ENCODE measurements at places on chromosomes 1 and 21.

DNA sequence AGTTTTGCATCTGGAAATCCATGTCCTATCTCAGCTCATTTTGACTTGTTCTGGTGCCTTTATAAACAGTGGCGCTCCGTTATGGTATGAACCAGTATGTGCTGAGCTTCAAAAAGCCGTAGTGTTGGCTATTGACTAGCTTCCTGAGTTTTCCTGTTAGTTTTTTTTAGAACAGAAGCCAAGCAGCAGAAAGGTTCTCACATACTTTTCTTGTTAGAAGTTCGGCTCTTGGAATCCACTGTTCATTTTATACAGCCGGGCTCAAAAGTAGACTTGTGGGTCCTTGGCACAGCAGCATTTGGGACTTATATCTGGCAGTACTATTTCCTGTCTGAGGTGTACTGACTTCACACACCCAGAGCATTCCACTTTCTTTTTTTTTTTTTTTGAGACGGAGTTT, 63.8 kb downstream of the TBCE start:
- DNase-seq, result no peak

DNA sequence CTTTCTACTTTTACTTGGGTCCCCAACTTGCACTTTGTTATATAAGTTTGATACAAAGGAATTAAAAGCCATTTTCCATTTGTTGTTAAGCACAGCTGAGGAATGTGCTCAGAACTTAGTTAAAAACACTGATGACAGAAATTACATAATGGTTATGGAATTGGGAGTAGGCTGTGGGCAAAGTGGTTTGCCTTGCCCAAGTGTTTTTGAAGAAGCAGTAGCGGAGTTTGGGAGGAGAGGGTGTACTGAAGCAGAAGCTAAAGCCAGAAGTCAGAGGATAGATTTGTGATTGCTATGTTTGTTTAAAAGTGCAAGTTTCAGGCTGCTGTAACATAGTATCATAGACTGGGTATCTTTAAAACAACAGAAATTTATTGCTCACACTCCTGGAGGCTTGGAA, 391.8 kb downstream of the DUSP10 start:
- DNase-seq, result no peak

- no peak for DNase-seq
These were observed 92.1 kb downstream of the SMYD3 start for GRCh38 chr1:246415028-246415427.

DNA sequence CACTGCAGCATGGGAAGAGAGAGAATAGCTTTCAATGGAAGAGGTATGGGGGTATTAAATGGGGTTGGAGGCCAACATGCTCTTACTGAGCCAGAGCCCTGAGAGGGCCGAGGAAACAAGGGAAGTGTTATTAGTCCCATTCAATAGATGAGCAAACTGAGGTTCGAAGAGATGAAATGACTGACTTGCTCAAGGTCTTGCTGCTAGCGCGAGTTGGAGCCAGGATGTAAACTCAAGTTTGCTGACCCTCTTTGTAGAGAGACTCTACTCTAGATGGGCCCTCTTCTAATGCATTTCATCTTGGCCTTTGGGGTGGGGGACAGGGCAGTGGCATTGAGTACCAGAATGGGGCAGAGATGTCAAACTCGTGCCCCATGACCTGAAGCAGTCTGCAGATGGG, 319.5 kb downstream of the RPS6KC1 start:
- DNase-seq, result no peak

GRCh38 chr1:187870552-187870951, 1041.8 kb downstream of the PLA2G4A start:
- no peak for DNase-seq

DNA sequence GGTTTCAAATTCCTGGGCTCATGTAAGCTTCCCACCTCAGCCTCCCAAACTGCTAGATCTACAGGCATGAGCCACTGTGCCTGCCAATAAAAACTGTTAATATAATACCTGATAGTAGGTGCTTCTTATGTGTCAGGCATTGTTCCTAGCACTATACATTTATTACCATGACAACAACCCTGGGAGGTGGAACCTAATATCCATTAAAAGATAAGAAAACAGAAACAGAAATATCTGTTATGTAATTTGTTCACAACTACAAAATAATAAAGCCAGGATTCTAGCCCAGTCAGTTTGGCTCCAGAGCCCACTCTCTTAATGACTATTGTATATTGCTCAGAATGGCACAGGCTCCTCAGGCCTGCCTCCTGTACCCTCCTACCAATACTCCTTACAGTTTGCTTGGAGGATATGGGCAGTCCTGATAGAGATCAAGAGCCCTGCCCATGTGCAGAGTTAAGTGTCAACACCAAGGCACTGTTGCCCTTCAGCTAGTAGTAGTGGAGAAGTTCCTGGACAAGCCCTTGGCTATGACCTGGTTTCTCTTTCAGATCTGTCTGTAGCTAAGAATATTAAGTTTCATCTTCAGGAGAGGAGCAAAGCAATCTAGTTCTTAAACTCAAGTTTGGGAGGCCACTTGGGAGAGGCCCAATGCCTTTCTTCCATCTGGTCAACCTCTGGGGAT, 22.4 kb downstream of the RPL5 start:
- DNase-seq, result no peak

GRCh38 chr1:116889380-116889779, 20.3 kb upstream of the PTGFRN start:
- DNase-seq, result no peak

- no peak for DNase-seq
These were observed 2.1 kb downstream of the TESK2 start for GRCh38 chr1:45488666-45489377.

DNA sequence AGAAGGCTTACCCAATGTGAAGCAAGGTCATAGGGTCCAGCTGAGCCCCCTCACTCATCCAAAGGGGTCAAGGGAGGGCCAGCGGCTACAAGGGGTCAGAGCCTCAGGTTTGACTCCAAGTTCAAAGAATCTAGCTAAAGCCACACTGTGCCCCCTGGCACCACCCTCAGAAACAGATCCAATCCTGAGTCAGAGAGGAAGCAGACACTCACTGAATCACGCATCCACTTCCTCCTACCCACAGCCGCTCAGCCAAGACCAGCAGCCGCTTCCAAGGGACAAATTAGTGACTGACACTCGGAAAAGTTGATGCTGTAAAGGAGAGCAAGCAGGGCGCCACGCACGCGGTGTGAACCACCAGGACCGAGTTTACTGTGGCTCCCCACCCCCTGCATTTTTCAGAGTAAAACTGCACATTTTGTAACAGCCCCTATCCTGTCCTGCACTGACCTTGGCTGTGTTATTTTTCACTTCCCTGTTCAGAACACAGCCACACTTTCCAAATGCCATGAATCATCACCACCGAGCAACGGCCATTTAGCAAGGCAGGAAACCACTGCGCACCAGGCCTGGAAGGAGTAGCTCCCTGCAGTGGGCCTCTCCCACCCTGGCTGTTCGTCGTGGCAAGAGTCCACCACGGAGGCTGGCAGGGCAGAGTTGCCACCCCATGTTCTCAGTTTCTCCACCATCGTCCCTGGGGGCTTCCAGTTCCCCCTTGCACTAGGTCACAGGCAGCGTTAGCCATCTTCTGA, 147.8 kb downstream of the TOMM20 start:
- peak; percentile 90 for DNase-seq

DNA sequence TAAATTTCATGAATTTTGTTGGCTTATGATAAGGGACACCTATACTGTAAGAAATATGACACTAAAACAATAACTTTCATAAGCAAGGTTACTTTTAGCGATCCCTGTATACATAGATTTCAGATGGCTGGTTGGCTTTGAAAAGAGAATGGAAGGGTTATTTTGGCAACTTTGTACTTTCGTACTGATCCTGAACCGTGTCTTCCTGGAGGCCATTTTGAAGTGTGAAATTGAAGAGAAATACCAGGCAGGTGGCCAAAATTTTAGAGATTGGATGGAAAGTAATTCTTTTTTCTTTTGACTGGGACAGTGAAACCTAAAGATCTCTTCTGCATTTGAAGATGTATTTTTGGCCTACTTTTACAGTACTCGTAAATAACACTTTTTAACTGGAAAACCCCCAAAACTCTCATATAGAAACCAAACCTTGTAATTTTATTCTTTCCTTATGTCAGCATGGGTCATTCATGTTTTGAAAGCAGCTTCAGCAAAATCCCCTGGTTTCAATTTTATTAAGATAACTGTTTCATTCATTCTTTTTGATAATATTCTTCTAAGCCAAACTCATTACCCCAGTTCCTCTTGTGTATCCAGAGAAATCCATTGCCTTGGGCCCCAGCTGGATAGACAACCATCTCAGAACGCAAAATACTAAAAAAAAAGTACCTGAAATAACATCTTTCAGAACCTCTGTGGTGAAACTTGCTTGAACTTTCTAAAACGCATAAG, 38.4 kb upstream of the ZNF281 start:
- DNase-seq, result no peak

DNA sequence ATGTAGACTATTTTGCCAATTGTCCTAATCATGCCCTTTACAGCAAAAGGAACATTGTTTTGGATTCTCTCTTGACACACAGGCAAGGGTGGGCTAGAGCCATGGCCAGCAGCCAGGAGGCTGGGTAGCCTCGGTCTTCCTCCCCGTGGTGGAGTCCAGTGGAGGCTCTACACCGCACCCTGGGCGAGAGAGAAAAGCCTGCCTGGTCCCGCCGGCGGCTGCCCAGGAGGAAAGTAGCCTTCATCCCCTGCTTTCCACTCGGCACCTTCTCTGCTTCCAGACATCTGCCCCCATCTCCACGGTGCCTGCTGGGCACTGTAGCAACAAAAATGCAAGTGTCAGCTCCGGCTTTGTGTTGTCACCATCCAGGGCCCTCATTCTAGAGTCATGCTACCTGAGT, 21.6 kb downstream of the PROK1 start:
- DNase-seq, result no peak

DNA sequence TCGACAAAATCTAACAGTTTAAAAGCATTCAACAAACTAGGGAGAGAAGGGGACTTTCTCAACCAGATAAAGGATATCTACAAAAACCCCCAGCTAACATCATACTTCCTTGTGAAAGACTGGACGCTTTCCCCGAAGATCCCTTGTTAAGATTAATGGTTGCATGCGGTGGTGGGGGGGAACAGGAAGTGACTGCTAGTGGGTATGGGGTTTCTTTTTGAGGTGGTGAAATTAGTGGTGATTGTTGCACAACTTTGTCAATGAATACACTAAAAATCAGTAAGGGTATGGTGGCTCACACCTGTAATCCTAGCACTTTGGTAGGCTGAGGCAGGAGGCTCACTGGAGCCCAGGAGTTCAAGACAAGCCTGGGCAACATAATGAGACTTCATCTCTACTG, 26.9 kb upstream of the EYA3 start:
- DNase-seq, result no peak

GRCh38 chr1:176058686-176059085, 148.4 kb downstream of the COP1 start:
- DNase-seq, result no peak

- no peak for DNase-seq
These were observed 363.0 kb downstream of the ZP4 start for GRCh38 chr1:237527761-237528160.

DNA sequence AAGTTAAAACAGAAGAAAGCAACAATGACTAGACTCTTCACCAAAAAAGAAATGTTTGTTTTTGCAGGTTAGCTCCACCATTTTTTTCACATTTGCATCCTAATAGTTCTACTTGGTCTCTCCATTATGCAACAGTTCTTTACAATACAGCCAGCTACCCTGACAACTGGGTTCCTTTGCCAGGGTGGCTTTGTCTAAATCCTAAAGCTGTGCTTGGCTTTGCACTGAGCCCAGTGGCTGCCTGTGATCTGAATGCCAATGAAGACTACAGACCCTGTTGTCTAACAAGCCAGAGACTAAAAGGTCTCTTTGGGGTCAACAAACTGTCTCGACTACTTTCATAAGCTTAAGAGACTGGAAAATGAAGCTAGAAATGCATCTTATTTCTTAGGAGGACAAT, 112.0 kb downstream of the AKT3 start:
- no peak for DNase-seq

DNA sequence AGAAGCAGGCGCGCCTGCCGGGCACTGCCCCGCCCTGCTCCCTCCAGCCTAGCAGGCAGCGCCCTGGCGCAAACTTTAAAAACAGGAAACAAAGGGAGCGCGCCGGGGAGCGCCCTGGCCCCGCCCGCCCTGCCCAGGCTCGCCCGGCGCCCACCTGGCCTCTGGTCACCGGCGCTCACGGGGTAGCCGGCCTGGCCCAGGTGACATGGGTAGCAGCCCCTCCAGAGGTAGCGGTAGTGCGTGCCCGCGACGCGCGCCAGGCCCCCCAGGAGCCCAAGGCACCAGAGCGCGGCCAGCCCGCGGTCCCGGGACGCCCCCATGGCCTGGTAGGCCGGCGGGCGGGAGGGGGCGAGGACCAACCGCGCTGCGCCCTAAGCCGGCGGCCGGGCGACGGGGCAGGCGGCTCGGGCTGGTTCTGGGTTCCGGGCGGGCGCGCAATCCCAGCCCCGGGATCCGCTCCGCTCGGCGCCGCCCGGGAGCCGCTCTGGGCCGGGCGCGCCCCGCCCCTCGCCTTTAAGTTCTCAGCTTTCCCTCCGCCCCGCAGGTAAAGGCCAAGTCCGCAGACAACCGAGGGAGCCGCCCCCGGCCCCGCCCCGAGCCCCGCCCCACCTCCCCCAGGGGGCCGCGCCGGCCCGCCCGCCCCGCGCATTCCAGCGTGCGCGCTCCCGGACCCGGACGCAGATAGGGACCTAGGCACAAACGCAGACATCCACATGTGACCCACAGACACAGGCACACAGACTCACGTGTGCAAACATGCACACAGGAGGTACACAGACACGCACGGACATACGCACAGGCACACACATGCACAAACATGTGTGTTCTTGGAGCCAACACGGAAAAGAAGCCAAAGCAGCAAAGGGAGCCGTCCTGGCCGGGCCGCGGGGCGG, 76.7 kb downstream of the ARHGEF16 start:
- DNase-seq, result peak; percentile 89

DNA sequence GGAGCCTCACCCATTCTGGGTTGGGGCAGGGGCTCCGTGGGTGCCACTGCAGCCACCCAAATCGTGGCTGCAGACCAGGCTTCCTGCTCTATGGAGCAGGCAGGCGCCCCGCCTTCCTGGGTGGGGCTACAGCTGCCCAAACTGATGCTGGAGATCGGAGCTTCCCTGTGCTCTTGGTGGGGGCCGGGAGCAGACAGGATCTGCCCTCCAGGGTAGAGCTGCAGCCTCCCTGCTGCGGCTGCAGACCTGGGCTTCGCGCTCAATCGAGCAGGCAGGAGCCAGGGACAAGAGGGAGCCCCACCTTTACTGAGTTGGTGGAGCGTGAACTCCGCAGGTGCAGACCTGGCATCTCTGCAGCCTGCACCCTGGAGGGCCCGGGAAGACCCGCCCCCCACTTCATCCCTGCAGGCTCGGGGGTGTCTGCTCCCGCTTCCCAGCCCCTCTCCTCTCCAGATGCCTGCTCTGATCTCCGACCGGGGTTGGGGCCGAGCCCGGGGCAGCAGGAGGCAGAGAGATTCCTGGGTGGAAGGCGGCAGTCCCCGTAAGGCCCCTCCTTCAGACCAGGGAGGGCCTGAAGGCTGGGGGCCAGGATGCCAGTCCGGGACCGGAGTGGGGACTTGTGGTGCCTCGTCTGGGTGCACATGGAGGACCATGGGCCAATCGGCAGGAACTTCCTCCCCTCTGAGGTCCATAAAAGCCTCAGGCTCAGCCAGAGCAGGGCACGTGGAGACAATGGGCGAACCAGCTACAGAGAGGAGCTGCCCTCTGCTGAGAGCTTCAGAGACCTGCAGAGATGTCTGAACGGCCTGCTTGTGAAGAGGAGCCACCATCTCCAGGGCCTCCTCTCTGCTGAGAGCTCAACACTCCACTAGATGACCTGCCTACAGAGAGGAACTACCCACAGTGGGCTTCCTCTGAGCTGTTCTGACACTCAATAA, 359.3 kb downstream of the SMYD3 start:
- DNase-seq, result no peak

GRCh38 chr1:113531321-113531720, 141.0 kb downstream of the MAGI3 start:
- no peak for DNase-seq

Measured in cardiac septum (tissue), 1 donor.